Activated T-cell treated with anti-CD3 and anti-CD28 coated beads for 1 hour (primary cell): ENCODE measurements at places on chromosomes 7 and 10.

GRCh38 chr10:11012421-11013295, 5.0 kb upstream of the CELF2 start:
- no peak for DNase-seq

DNA sequence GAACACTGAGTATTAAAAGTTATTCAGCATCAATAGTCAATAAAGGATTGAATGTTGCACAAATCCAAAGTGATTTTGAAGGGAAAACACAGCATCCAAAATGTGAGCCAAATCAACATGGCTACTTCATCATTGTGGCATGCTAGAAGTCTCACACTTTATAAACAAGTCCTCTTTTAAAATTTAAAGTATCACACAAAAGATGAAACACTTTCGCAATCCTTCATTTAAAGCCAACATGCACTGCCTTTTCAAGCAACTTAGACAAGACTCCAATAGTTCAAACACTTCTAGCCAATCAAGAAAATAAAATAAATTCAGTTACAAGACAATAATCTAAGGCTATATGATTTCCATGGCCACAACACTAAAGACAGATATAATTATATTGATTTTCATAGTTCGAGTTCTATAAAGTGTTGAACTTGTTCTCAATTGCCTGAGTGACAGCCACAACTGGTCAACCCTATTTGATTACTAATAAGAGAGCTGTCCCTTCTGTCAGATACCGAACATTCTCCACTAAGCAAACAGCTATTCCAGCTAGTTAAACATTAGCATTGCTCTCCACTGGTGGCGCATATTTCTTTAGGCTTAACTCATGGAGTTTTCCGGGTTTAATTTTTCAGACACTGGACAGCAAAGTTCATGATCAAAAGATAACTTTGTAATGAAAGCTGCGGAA, 8.3 kb downstream of the EBF3 start:
- no peak for DNase-seq

DNA sequence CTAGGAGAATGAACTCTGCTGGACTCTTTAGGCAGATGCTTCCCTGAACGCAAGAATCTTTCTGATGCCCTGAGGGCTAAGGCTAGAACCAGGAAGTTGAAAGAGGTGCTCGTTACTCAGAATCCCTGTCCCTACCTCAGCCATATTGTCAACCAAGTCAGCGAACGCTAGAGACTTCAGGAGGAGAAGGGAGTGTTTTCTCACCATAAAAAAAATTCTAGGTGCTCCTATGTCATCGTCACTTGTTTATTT, 359.4 kb downstream of the PRPF18 start:
- no peak for DNase-seq

- DNase-seq, result no peak
Observed at GRCh38 chr10:28328346-28328745, 25.5 kb upstream of the MPP7 start.

DNA sequence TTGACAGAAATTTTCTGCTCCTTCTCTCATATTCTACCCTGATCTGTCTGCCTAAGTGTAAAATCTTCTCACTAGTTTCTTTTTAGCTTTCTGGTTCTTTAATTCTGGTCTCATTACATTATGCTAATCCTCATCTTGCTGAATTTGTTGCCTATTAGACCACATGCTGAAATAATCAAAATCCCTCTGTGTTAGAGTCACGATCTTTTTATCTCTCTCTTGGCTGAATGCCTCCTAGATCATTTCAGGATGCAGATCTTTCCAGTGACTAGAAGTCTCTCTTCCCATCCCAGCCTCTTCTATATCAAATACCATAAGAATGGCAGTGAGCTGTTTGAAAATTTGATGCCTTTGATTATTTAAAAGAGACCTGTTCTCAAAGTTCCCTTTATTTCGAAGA, 661.9 kb downstream of the SORCS1 start:
- no peak for DNase-seq

DNA sequence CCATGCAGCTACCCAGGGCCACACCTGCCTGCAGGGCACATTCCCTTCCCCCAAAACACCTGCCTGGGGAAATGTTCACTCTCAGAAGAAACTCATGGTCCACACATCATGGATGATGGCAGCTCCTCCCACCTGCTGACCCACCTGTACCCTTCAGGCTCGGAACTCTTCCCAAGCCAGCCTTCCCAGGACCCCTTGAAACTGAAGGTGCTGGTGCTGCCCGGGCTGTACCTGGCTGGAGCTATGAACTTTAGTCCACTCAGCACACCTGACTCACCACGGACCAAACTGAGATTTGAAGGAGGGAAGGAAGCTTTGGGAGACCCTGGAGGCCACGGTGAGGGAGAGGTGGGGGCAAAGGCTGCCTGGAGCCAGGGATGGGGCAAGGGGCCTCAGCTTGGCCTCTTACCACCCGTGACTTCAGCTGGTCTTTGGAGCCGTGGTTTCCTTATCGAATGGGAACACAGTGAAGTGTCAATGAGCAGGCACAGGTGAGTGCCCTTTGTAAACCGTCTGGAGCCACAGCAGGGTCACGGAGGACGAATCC, 30.1 kb upstream of the INPP5A start:
- DNase-seq, result no peak

DNA sequence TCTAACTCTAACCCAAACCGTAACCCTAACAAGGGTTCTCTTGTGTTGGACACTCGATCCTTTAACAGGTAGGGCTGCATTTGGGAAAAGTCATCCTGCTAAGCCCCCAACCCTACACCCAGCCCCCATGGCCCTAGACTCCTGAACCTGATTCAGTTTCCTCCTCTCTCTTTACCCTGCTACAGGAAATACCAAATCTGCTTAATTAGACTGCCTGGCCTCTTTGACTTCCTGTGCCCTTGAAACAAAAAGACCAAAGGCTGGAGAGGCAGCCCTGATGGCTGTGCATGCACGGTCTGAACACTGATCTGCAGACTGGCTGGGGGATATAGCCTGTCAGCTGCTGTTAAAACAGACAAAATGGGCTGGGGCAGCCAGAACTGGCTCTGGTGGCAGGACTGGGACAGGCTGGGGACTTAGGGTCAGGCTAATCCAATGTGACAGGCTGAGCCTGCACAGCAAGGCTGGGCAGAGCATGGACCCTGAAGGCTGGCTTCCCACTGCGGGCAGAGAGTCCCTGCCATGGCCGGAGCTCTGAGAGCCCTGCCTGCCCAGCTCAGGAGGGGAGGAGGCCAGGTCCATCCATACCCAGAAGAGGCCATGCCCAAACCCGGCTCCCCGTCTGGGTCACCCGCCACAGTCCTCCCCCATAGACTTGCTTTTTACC, 51.0 kb upstream of the MSMB start:
- DNase-seq, result no peak

- no peak for DNase-seq
Observed at GRCh38 chr7:11120068-11120664, 146.5 kb downstream of the PHF14 start.

DNA sequence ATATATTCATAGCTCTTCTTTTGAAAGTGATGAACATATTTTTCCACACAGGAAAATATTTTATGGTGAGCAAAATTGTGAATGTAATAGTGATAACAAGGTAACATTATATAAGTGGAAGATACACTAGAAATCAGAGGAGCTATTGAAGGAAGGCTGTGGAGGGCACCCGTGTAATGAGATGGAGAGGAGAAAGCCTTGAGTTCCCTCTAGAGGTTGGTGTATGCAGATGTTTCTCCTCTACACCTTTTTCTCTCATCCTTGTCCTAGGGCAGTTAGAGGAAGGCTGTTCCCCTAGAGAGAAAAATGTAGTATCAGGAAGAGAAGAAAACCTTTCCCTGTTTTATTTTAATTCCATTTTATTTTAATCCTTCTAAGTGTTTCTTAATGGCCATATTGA, 54.6 kb upstream of the NRG3 start:
- DNase-seq, result no peak

GRCh38 chr10:25689346-25690100, 244.5 kb upstream of the MYO3A start:
- DNase-seq, result no peak

DNA sequence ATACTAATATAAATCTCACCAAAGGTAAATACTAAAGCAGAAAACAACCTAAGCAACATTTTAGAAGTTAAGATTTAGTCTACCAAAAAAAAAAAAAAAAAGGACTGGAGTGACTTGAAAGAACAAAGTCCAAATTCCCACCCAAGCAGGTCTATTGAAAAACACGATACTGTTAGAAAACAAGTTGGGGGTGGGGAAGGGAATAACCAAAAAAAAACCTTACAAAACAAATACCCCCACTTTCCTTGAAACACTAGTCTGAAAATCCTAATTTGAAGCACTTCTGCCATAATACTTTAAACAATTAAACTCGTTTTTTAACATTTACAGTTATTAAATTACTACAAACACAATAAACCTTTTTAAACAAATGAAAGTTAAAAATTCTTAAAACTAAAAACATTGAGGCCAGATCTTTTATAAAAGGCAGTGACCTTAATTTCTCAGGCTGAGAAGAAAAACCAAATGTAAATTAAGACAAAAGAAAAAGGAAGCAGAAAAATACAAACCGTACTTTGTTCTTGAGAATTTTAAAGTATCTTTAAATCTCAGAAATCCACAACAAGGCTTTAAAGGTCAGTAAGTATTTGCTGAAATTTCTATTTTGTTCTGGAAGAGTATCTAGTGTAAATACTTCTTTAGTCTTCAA, 135.1 kb downstream of the NRBF2 start:
- no peak for DNase-seq

DNA sequence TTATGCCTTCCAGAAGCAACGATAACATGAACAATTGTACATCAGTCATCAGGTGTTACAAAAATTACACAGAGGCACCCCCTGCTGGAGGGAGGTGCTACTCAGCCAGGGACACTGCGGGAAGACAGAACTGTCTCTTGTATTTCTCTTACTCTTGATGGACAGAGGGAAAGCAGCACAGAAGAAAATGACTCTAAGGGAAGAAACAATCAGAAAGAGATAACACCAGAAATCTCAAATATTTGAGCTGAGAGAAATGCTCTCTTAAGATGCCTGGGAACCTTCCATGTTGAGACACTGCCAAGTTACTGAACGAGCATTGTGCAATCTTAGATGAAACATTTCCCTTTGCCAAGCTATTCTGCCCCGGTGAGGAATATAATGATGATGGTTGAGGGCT, 227.6 kb upstream of the NPSR1 start:
- DNase-seq, result no peak

DNA sequence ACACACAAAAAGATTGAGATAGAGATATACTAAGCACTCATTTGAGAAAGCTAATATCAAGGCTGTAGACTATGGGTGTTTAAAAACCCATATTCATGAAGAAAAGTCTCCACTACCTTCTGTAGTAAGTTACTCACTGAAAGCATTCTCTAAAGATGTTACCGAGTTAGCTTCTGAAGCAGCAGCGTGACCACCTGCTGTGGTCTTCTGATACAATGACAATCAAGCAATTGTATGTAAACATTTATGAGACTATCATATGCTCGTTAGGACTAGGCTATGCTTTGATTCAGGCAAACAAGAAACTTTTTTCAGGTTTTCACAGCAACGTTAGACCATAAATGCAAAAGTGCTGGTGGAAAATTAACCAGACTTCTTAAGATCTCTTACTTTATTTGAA, 11.2 kb downstream of the RHOBTB1 start:
- DNase-seq, result no peak

DNA sequence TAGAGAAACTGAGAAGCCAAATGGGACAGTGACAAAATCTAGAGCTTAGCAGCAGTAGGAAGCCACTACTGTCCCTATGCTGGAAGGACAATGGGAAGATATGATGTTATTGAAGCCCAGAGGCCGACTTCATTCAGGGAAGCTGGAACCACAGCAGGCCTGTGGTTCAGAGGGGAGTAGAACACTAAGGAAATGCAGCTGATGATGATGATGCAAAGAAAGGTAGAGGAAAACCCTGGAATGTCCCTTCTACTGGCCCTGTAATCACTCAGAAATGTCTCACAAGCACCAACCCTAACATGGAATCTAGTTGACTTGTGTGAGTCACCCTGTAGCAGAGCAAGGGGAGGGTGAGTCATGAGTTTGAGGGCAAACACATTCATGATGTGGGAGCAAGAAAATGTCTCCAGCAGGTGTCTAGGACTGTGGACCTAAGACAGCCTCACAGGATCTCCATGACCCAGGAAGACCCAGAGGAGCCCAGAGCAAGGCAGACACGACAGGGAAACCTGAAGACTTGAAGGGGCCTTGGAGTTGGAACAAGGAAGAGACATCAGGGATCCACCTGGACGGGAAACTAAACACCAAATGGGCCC, 37.0 kb upstream of the LRRC17 start:
- no peak for DNase-seq

- DNase-seq, result no peak
Observed at GRCh38 chr10:75331081-75331480, 70.5 kb downstream of the ZNF503 start.

DNA sequence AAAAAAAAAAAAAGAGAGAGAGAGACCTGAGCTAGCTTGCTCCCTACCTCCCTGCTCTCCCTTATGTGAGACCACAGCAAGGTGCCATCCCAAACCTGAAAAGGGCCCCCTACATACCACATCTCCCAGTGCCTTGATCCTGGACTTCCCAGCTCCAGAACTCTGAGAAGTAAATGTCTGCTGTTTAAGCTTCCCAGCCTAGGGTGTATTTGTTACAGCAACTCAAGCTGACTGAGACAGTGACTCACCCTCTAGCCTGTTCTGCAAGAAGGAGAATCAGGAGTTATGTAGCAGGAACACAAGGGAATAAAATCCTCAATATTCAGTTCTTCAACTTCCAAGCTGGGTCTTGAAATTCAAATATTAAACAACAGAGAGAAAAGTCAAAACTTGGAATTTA, 52.1 kb upstream of the TMEM72 start:
- no peak for DNase-seq

DNA sequence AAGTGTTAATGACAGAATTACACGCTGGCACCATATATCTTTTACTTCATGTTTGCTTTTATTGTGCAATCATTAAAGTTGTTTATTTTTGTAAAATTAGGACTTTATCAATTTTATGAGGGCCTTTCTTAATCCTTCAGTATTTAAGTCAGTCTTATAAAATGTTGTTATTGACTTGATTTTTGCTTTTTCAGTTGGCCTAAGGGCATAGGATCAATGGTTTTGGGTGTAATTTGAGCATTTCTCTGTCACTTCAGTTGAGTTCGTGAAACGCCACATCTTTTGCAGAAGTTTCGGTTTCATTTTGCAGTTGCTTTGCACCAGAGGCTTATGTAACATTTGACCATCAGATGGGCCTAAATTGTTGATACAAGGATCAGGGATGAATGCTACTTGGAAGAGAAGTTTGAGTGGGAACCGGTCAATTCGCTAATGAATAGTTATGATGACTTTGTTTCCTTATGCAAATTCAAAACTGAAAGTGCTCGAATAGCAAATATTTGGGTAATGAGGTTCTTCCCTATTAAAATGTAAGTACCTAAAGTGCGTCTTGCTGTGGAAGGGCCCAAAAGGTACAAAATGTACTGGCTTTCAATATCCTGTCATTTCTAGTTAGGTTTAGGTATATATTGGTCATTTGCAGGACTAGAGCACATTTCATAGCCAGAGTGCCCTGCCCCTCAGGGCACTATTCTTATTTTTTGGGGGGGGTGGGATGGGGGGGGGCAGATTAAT, 340.9 kb downstream of the LRMDA start:
- no peak for DNase-seq

DNA sequence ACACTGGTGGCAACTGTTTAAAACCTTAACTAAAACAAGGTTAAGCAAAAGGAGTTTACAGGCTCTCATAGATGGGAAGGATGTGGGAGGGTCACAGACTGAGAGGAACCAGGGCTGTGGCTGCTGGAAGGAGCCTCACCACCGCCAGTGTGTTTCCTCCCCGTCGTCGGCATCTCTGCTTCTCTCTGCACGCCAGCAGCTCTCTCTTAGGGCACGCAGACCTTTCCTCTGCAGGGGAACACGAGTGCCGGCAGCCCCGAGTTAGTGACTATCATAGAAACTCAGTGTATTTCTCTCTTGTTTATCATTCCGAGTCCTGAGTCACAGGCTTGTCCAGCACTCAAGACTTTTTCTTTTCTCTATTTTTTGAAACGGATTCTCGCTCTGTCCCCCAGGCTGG, 8.1 kb upstream of the SH2D4B start:
- DNase-seq, result peak; percentile 43
